ENCODE measurements at places on chromosomes 2 and 18.

DNA sequence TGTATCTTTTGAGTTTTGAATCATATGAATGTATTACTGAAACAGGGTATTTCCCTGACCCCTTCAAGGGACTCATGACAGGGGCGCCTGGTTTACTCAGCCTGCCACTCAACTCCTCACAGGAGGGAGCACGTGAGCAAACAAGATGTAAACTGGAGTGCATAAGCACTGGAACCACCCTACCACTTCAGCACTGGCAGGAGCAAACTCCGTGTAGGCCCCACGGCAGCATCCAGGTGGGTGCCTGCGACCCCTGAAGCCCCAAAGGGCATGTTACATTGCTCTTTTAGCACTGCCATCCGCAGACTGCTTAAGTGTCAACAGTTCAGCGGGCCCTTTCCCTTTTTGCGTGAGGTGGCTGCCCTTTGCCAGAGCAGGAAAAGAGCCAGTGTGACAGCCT is 8.2 kb upstream of the DAPL1 start:
- DNase-seq: no peak

GRCh38 chr2:14751581-14751980 is 119.1 kb downstream of the LRATD1 start:
- DNase-seq: no peak

DNA sequence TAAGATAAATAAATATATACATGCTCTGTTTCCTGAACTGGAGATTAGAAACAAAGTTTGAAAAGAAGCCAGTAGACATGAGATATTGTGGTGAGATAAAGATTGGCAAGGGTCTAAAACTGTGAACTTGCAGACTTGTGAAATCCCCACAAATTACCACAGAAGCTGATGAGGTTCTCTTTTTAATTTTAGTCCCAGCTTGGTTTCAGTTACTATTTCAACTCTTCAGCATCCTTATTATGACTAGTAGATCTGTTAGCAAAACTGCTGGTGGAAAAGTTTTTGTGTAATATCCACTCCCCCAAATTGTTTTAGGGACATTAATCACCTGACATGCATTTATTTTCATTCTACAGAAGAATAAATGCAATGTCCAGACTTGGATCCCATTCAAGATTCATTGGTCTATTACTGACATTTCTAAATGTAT is 20.8 kb downstream of the RASGRP3 start:
- DNase-seq: no peak

DNA sequence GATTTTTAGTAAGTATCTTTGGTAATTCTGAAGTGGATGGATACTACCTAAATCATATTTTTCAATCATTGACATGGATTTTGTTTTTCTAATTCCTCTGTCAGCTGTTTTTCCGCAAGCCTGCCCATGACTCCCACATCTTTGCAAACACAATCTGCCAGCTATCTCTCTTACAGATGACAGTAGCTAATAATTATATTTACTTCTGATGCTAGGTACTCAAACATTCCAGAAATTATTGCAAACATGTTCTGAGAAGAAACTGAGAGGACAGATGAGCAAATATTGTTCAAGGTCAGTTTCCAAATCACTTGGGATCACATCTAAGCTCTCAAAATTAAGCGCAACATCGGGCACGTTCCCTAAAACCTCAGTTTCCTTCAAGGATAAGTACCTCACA is 270.0 kb upstream of the CDH19 start:
- no peak for DNase-seq

- DNase-seq: no peak
These were observed 42.8 kb upstream of the LDLRAD4 start for GRCh38 chr18:13175754-13176210.

- no peak for DNase-seq
These were observed 45.2 kb upstream of the SULT1C3 start for GRCh38 chr2:108194409-108195132.

DNA sequence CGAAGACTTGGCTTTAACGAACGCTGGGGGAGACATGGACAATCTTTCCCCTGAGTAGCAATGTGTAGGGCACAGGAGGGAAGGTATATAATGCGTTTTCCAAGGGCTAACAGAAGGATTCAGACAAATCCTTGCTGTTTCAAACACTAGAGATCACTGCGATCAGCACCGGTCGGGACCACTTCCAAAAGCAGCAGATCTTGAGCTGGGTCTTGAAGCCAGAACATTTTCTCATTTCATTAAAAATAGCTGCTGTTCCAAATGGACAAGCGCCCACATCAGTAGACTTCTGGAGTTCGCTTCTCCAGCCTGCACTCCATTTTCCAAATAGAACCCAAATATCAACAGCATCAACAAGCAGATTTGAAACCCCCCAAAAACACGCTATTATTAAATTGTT is 65.1 kb upstream of the MAPRE2 start:
- no peak for DNase-seq

GRCh38 chr2:76169276-76170008 is 458.7 kb upstream of the GCFC2 start:
- no peak for DNase-seq

DNA sequence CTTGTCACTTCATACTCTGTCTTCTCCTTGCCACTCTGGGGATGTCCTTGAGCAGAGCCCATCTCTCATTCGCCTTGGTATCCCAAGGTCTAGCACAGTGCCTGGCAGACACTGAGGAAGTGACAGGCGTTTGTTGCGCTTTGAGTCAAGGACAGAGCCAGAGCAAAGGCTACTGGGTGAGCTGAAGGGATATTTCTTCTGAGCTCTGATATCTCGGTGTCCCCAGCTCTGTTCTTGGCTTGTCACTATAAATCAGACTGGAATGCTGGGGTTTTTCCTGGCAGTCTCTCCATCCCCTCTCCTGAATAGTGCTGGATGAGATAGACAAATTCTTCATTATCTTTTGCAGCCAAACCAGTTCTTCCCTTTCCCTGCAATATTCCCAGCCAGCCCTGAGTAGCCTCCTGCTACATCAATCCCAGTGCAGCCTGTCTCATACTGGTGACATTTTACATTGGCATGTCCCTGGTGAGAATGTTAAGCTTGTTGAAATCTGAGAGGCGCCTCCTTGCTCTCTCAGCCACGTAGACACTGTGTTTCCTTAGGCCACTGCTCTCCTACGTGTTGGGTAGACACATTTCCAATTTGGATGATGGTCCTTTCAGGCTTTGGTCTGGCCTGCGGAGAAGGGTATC is 61.7 kb downstream of the CTIF start:
- no peak for DNase-seq

DNA sequence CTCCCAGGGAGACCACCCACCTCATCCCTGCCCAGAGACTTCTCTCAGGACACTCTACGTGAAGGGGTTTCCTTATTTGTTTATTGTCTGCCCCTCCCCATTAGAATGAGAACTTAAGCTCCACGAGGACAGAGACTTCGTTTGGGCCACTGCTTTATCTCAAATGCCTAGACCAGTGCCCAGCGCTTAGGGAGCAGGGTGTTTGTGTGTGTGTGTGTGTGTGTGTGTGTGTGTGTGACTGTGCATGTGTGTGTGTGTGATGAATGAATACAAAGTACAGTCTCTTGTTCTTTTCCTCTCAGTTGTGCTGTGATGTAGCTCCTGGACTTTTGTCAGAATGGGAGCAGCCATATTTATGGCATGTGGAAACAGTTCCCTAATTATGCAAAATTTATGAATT is 34.4 kb upstream of the CABYR start:
- DNase-seq: no peak

DNA sequence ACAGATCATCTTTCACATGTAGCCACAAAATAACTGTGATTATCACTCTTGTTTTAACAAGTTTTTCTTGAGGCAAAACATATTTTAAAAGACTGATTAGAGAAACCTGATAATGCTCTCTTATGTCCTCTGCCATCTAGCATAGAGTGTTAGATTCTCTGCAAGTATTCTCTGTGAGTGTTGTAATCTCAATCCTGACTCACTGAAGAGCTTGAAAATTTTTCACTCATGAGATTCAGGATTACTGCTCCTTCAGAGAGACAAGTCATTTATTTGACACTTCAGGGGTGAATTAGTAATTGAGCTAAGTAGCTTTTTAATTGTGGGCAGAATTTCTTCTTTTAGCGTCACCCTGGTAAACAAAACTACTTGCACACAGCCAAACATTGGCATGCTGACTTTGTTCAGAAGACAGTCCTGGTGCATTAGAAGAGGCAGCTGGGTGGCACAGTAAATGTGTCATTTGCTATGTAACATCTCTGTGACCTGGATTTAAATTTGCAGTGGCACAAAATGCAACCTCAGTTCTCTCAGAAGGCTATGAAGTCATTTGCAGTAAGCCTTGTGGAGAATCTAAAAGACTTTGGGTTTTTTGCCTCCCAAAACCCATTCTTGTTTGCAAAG is 172.9 kb downstream of the LRP1B start:
- no peak for DNase-seq

GRCh38 chr2:20524412-20525040 is 77.7 kb downstream of the RHOB start:
- DNase-seq: no peak

GRCh38 chr2:240596491-240596931 is 10.0 kb downstream of the CAPN10 start:
- no peak for DNase-seq

- DNase-seq: no peak
These were observed 160.5 kb downstream of the TMEM163 start for GRCh38 chr2:134558208-134558830.

DNA sequence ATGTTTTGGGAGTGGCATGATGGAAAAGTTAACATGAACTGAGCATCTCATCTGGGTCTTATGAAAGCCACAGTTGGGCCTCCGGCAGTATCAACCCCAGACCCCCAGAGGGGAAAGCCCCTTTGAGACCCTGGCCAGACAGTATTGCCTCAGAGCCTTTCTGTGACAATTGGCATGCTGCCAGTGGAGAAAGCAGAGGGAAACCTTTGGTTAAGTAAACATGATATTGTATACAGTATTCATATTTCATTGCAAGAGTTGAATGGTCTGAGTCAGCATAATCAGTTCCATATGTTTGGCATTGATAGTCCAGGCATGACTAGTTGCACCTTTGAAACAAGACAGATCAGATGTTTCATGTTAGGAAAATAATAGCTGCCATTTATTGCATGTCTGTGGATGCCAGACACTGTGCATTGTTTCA is 20.0 kb downstream of the MERTK start:
- no peak for DNase-seq

GRCh38 chr2:31863867-31864266 is 146.9 kb downstream of the MEMO1 start:
- DNase-seq: no peak

DNA sequence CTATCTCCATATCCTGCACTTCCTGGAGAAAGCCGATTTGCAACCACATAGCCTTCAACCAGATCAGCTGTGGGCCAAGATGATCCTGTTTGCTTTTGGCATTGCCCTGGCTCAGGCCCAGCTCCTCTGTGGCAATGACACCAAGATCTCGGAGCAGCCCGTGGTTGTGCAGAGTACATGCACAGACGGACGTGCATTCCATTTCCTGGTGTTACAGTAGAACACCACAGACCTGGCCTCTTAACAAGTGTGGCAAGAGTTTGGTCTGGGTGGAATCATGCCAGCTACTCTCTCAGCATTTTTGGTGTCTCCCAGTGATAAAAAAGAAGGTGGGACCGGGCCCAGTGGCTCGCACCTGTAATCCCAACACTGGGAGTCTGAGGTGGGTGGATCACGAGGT is 20.0 kb downstream of the MALT1 start:
- DNase-seq: no peak

- DNase-seq: no peak
These were observed 8.6 kb upstream of the C2orf42 start for GRCh38 chr2:70199320-70199864.

DNA sequence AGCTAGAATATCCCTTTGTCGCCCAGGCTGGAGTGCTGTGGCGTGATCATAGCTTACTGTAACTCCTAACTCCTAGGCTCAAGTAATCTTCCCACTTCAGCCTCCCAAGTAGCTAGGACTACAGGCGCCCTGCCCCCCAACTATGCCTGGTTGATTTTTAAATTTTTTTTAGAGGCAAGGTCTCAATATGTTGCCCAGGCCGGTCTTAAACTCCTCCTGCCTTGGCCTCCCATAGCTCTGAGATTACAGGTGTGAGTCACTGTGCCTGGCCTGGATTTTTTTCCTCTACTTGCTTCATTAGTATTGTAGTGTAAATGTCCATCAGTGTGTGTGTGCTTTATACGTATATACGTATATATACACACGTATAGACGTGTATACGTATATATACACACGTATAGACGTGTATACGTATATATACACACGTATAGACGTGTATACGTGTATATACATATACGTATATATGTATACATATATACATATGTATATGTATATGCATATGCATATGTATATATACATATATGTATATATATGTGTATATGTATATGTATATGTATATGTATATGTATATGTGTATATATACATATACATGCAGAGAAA is 124.4 kb downstream of the DIS3L2 start:
- DNase-seq: no peak

DNA sequence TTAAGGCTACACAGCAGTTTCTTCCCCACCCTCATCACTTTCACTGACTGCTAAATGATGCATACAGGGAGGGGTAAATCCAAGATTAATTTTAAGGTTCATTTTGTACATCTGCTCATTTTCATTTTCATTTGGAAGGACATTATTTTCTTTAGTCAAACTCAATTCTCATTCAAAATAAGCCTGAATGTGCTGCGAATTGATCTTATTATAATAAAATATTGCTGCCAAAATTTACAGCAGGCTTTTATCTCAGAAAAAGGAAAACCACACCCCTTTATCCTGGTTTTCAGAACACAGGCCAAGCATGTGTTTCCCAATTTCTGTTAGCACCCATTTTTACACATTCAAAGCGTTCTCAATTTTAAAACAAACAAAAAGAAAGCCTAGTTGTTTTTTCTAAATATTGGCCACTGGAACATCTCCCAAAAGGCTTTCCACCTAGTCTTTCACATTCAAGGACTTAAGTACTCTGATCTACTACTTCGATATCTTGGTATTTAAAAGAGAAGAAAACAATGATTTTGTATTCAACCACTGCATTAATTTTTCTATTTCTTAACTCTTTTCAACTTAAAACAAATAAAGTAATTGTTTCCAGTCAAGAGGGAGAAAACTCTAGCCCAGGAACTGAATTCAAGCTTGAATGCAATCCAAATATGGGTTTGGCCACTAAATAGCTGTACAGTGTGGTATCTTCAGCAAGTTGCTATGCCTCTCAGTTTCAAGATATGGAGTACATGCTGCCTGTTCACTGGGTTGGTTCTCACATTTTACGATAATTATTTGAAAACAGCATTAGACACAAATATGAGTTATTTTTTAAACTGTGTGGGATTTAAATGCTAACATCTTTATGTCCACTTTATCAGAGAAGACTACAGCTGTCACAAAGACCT is 52.5 kb downstream of the CDH2 start:
- DNase-seq: no peak

GRCh38 chr2:28035163-28035690 is 144.7 kb downstream of the BABAM2 start:
- no peak for DNase-seq

- no peak for DNase-seq
These were observed 45.7 kb downstream of the IMPA2 start for GRCh38 chr18:12027046-12027445.

All from activated naive CD8-positive, alpha-beta T cell treated with anti-CD3 and anti-CD28 coated beads, Interleukin-2, amount 50 U/mL, for 16 hours (primary cell).